ENCODE measurements at places on chromosomes 11 and 22.

- DNase-seq, result no peak
Observed at GRCh38 chr11:23730307-23730998, 766.4 kb upstream of the LUZP2 start.

DNA sequence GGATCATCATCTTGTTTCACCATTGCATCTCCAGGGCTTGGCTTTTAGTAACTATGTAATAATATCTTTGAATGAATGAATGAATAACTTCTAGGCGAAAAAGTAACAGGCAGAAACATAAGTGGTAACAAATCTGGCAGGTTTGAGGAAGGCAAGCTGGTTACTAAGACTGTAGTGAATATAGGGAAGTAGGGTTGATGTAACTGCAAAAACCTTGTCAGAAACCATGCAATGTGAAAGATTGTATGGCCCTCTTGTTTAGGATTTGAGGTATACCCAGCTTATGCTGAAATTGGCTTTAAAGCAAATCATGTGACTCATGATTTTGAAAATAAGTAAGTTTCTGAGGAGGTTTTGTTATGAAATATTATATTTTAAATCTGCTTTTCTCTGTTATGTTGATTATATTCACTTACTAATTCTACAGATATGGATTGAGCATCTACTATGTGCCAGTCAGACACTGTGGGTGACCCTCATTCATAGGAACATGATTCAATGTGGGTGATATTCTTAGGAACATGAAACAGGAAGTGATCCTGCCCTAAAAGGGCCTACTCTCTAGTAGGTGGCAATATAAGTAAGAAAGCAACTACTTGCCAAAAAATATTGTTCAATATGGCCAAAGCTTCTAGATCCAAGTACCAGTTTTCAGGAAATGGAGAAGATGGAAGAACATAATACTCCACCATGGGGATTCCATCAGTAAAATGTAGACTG is 115.5 kb upstream of the CCDC90B start:
- no peak for DNase-seq

DNA sequence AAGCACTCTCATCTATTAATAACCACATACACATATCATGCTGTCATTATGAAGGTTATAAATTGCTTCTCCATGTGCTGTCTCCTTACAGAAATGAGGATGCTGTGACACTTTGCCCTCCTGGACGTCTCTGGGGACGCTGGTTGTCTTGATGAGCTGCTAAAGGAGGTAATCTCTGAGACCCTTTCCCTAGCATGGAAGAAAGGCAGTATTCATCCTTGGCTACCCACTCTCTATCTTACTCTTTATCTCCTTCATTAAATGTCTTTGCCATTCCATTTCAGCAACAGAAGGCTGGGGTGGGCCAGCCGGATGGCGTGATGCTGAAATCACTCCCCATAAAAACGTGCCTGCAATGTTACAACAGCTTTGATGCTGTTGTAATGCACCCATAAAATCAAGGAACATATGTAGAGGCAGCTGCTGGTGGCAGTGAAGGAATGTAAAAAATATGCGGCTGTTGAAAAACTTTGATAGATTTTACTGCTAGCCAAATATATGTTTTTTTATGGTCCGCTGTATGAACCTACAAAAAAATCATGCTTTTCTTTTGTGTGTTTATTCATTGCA is 715.1 kb upstream of the API5 start:
- no peak for DNase-seq

GRCh38 chr11:75873417-75874221 is 58.6 kb downstream of the UVRAG start:
- DNase-seq, result no peak

DNA sequence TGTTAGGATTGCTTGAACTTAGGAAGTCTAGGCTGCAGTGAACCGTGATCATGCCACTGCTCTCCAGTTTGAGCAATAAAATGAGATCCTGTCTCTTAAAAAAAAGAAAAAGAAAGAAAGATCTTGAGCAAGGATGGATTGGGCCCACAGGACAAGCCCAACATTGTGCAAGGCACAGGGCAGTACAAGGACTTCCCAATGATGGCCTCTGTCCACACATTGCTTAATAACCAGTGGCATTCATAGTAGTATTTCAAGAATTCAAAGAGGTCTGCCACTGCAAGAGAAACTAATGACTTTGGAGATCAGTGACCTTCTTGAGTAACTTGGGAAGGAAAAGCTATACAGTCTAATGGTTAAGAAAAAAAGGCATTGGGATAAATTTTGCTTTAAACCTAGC is 44.6 kb downstream of the SEZ6L start:
- no peak for DNase-seq

DNA sequence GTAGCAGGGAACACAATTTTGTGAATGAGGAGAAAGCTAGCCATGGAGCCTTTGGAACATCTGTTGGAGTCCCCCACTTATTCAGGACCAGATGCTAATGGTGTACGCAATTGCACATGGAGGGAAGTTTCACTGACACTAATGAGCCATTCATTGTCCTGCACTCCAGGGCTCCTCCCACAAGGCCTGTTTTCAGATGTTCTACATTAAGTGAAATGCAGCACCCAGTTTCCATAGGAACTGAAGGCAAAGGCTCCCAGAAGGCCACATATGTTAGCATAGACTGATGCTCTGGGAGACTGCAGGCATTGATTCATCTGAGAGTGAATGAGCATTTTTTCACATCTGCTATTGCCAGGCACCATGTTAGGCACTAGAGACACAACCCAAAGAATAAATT is 399.5 kb downstream of the ETS1 start:
- DNase-seq, result no peak

DNA sequence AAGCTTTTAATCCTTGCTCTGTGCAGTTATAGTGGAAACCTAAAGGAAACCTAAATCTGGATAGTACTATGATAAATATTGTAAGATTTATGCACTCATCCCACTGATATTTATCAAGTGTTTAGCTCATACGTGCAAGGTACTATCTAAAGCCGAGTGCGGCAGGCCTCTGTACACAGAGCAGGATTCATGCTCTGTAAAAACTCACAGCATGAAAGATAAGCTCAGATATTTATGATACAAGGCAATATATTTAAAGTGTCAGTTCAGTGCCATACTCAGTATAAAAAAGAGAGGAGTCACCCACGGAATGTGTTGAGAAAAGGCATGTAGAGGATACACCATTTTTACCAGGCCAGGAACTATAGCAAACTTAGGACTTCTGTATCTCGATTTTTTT is 66.2 kb downstream of the MAML2 start:
- no peak for DNase-seq

DNA sequence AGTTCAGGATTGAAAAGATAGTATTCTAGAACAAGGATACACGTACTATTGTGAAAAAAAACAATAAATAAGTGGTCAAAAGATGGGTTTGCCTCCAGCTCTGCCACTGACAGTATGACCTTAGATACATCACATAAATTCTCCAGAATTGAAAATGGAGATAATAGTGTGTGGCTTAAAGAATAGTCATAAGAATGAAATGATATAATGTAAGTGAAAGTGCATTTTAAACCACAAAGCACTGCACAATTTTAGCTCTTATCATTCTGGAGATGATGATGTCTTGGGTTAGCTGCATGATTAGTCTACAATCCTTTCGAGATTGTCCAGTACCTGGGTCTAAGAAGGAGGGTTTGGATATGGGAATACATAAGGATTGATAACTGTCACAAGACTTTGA is 21.9 kb upstream of the CEP295 start:
- no peak for DNase-seq

- DNase-seq, result no peak
Observed at GRCh38 chr22:40241200-40241763, 63.6 kb downstream of the TNRC6B start.

- DNase-seq, result no peak
Observed at GRCh38 chr22:43163241-43163795, 12.0 kb downstream of the TSPO start.

DNA sequence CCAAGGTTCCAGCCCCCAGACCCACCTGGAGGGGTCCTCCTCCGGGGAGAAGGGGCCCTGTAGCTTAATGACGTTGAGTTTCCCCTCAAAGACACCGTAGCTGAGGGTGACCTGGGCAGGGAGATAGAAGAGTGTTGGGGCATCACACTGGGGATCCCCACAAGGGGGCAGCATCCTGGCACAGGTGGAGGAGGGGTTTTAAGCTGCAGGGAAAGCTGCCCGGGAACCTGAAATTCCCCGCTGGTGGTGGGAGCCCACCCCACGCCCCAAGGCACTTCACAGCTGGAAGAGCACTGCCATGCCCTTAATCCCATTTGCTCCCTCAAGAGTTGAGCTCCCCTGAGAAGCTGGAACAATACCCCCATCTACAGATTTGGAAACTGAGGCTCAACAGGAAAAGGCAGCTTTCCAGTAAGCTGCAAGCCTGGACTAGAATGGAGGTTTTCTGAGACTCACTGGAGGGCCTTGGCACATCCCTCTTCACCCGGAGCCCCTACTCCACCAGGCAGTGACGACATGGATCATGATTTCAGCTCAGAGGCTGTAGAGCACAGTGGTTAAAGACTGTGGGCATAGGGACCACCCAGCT is 13.7 kb downstream of the MFNG start:
- DNase-seq, result no peak
